Stimulated activated naive CD4-positive, alpha-beta T cell treated with Interleukin-2 at 50 U/mL for 16 hours (primary cell): ENCODE measurements at places on chromosomes 3 and 15.

DNA sequence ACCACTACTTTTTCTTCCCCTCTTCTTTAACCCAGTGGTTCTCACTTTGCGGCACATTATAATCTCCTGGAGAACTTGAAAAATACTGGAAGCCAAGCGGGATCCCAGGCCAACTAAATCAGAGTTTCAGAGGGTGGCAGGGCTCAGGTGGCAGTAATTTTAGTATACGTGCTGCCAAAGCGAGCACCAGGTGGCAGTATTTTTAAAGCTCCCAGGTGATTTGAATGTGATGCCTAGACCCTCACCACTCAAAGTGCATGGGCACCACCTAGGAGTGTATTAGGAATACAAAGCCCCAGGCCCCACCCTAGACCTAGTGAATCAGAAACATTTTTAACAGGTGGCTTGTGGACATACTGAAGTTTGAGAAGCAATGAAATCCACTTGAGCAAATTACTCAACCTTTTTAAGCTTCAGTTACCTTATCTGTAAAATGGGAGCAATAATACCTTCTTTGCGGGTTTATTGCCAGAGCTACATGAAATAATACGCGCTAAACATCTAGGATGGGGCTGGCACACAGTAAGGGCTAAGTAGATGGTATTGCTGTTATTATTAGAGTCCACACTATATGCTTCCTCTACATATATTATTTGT, 8.3 kb downstream of the B3GALNT1 start:
- DNase-seq: no peak

DNA sequence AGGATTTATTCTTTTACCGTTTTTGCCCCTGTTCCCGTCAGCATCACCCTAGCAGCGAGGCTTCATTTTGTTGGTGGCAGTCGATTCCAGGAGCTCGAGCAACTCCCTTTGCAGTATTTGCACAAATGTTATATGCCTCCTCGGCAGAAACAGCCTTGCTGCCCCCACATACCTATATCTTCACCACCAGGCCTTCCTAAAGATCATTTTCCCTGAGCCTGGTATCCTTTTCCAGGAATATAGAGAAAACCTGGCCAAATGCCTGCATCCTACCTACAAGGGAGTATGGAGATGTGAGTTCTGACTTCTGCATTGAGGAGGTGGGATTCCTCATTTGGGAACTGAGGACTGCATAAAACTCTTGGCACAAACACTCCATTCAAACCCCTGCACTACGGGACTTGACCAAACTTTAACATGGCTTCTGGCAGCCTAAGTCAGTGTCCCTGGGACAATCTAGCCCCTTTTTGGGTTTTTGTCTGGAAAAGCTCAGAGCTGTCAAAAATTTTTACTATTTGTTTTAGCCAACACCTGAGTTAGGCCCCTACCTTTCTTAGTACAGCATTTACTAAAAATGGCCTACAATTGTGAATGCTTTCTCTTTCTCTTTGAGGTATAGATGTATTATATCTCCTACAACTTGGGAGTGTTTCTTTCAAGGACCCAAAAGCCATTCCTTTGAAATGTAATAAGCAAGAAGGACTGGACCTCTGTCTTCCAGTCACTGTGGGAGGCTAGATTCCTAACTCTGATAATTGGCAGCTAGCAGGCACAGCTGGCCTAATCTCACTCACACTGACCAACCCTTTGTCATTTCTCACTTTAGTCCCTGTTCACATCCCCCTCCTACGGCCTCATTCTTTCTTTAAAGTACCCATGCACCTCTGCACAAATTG, 12.1 kb upstream of the UBE2Q2 start:
- DNase-seq: no peak

- no peak for DNase-seq
Observed at GRCh38 chr3:139627759-139628158, 50.0 kb downstream of the NMNAT3 start.

GRCh38 chr3:150407808-150408220, 284 bp upstream of the TSC22D2 start:
- DNase-seq: no peak

GRCh38 chr3:125309476-125309875, 65.6 kb downstream of the ZNF148 start:
- DNase-seq: no peak

DNA sequence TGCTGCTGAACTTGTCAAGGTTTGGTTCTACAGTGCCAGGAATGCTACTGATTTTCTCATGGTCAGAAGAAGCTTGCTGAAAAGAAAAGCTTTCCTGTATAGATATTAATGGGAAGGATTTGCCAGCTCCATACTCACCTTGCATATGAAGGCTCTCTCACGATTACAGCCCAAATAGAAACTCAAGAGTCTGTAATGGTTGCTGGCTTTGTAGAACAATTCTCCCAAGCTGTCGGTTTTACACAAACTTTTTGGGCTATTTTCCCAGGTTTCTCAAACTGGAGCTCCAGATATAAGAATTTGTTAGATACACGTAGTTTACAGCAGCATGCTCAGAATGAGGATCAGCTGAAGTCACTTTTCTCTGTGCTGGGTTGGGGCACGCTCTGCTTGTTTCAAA, 30.1 kb upstream of the LRRC3B start:
- no peak for DNase-seq

- DNase-seq: no peak
Observed at GRCh38 chr3:100782906-100783305, 73.6 kb downstream of the TFG start.

DNA sequence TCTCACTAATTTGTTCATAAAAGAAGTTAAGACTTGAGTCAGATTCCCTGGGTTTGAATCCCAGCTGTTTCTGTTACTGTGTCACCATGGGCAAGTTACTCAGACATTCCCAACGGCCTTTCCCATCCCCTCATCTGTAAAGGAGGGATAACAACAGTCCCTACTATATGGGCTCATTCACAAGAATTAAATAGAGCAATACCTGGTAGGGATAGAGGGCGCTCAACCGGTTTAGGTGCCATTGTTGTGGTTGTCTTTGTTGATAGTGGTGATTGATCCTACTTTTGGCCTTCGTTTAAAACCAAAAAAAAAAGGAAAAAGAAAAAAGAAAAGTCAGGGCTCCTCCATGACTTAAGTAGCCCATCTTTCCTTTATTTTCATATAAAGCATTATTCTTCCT, 563.1 kb downstream of the GRM7 start:
- no peak for DNase-seq

DNA sequence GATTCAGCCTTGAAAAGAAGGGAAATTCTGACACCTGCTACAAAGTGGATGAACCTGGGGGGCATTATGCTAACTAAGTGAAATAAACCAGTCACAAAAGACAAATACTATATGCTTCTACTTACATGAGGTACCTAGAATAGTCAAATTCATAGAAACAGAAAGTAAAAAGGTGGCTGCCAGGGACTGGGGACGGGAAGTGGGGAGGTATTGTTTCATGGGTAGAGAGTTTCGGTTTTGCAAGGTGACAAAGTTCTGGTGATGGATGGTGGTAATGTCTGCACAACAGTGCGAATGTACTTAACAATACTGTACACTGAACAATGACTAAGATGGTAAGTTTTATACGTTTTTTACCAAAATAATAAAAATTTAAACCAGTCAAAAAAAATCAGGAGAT, 4.8 kb downstream of the IDH2 start:
- DNase-seq: peak; percentile 56

- no peak for DNase-seq
Observed at GRCh38 chr3:119669906-119670570, 7.2 kb downstream of the COX17 start.

GRCh38 chr3:79766496-79767193, 1.2 kb downstream of the ROBO1 start:
- DNase-seq: no peak

DNA sequence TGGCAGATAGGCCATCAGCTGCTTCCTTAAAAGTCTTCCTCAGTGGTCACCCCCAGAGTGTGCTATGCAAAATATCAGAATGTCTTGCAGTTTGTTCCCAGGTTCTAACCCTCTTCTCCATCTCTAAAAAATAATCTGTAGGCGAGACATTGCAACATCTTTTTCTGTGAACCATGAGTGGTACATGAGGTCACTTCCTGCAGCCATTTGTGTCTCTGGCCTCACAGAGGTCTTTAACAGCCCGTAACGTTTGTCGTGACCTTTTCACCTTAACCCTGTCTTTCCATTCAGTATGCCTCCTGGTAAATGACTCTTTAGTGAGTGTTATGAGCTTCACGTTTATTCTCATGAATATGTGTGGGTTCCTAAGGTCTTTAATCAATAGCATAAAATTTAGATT, 145.4 kb downstream of the KLHL25 start:
- peak; percentile 1 for DNase-seq

GRCh38 chr3:188184160-188184559, 30.2 kb downstream of the LPP start:
- no peak for DNase-seq

DNA sequence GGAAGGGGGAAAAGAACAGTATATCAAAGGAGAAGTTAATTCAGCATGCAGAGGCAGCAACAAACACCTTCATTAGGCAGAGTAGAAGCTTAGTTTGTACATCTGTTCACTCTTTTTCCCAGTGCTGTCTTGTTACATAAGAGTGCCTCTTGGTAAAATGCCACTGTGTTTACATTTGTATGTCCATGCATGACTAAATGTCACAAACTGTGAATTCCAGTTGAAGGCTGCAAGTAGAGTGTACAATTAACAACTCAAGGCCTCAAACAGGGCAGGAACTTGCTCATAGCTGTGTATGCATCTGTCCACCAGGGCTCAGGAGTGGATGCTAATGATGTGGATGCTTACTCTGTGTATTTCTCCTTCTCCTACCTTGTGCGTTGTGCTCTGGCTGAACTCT, 214.2 kb upstream of the TPM1 start:
- no peak for DNase-seq

- DNase-seq: no peak
Observed at GRCh38 chr3:132867526-132867925, 145.3 kb upstream of the NPHP3 start.

GRCh38 chr3:108472001-108472591, 38.3 kb downstream of the MYH15 start:
- DNase-seq: no peak
